ENCODE measurements at places on chromosomes 7 and 10.

GRCh38 chr10:52378124-52378523 lies 64.0 kb downstream of the DKK1 start:
- DNase-seq = no peak

- DNase-seq = no peak
Measured at GRCh38 chr7:103718482-103719061, 270.9 kb downstream of the RELN start.

DNA sequence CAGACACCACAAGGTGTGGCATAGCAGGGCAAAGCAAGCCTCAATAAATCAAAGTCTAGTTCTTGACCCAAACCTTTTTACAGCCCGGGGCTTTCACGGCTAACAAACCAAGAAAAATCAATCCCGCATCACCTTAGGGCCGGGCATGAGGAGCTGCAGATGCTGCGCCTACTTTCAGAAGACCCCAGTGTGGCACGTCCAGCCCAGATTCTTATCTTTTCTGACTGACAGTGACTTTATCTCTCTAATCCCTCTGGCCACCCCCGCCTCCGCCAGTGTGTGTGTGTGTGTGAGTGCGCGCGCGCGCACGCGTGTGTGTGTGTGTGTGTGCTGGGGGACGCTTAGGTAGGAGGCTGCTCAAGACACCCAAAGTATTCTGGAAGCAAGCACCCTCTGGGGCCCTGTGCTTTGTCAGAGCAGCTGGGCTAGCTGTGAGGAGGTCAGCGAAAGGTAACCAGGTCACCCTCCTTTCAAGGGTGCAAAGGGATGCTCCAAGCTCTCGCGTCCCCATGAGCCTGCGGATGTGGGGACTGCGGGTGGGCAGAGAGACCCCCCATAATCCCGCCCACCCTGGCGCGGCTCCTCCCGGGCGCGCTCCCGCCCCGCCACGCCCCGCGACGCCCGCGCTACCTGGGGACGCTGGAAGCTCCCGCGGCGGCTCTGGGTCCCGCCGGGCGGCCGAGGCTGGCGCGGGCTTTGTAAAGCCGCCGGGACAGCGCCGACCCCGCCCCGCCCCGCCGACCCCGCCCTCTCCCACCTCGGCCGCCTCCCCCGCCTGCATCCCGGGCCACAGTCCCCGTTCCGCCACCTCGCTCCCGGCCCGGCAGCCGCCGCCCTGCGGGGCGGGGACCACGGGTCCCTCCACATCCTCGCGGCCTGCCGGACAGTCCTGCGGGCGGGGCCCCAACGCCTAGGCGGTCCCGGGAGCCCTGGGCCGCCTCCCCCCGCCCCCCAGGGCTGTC lies 57.1 kb upstream of the RHOBTB1 start:
- DNase-seq = no peak

GRCh38 chr7:44883961-44884620 lies 1.2 kb downstream of the PURB start:
- DNase-seq = no peak

DNA sequence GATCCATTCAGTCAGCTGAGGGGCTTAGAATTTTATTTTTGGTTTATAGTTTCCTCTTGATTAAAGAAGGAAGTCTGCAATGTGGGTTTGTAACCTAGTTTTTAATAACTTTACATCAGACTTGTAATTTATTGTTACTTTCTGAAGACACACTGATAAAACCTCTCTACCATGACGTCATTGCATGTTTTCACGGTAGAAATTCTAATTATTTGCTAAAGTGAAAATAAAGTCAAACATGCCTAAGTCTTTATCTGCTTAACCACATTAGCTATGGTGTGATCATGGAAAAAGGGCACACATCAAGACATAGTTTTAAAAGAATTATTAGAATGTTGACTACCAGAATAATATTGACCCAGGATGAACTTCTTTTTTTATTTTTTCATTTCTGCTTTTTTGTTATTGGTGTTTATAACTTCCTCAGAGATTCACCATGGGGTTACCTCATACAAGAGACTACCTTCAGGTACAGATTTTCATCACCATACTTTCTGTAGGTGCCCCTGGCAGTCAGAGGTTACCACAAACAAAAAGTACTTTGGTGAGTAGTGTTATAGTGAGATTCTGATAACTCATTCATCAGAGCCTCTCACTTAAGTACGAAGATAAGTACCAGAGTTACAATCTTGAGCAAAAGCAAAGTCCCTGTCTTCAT lies 7.0 kb upstream of the PANK1 start:
- DNase-seq = no peak
